ENCODE measurements at places on chromosomes 12 and 14.

- DNase-seq: no peak
Observed at GRCh38 chr12:16949371-16949770, 343.4 kb upstream of the LMO3 start.

GRCh38 chr14:68665792-68666204, 127.1 kb downstream of the ZFP36L1 start:
- DNase-seq: no peak

DNA sequence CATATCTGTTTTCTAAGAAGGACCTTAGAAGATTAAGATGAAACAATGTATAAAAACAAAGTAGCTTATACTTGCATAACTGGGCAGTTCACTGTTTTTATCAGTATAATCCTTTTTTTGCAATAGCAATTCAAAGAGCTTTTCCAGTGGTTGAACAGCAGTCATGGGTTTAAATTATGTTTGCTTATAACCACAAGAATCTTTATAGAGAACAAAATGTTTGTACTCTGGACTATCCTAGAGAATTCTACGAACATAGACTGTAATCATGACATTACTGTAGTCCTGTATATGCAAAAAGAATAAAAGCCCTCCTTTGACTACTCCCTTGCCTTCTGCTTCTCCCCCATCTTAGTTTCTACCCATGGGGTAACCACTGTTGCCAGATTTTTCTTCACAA, 5.7 kb downstream of the FAM177A1 start:
- peak; percentile 20 for DNase-seq

DNA sequence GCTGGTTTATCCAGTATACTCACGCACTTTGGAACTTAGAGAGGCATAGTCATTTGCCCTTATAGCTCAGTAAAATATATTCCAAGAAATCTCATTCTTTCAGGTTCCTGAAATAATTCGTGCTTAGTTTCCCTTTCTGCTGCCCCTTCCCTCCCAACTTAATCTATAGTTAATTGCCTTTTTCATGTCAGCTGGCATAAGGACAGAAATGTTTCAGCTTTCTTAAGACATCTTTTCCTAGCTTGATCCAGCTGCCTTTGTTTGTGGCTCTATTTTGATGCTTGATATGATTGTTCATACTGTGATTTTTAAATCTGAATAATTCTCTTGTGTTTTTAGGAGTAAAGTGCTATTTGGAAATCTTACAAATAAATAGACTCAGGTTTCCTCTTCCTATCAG, 120.0 kb upstream of the SEL1L start:
- DNase-seq: no peak

GRCh38 chr14:70291396-70291795, 68.1 kb downstream of the COX16 start:
- DNase-seq: no peak

DNA sequence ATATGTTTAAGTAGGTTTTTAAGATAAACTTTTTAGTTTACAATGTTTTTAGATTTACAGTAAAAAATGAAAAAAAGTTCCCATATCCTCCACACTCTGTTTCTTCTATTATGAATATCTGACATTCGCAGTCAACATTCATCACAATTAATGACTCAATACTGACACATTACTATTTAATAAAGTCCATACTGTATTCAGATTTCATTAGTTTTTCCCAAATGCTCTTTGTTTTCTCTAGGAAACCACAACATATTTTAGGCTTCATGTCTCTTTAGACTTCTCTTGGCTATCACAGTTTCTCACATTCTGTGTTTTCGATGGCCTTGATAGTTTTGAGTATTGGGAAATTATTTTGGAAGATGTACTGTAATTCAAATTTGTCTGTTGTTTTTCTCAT, 399.8 kb downstream of the SLC6A15 start:
- peak; percentile 3 for DNase-seq

DNA sequence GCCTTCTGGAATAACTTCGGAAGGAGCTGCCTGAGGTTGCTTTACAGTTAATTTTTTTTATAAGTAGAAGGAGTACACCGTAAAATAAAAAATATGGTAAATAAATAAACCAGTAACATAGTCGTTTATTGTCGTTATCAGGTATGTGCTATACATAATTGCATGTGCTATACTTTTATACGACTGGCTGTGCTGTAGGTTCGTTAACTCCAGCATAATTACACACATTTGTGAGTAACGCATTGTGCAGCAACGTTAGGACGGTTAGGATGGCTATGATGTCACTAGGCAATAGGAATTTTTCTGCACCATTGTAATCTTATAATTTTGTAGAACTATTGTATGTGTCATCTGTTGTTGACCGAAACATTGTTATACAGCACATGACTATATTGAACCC, 8.5 kb downstream of the EXD2 start:
- no peak for DNase-seq

DNA sequence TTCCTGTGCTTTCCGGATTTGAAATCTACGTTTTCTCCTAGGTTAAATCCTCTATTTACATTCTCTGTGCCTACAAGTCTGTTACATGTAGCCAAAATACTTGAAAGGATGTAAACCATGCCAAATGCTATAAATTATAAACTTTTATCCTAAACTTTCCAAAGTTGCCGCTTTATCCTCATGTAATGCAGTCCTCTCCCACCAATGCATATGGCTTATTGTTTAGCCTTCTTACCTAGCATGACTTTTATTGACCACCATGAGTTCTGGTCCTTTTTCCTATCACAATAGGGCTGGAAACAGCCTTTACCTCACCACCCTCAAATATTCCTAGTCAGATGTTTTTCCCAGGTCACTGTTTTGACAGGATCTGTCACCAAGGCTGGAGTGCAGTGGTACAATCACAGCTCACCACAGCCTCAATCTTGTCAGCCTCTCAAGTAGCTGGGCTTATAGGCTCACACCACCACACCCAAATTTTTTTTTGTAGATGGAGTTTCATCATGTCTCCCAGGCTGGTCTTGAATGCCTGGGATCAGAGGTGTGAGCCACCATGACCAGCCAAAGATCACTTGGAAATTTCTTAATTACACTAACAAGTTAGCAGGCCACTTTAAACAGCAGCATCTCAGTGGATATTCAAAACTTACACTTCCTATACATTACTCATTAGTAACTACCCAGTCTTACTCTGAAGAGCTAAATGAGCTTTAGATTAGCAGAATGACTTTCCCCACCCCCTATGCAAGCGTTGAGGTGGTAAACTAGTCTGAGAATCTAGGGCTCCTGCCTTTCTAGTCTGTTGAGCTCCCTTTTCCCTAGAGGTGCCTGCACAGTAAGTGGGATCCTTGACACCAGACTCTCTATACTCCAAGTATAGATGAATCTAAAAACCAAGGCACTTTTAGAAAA, 4.1 kb downstream of the TUBA1B start:
- no peak for DNase-seq

DNA sequence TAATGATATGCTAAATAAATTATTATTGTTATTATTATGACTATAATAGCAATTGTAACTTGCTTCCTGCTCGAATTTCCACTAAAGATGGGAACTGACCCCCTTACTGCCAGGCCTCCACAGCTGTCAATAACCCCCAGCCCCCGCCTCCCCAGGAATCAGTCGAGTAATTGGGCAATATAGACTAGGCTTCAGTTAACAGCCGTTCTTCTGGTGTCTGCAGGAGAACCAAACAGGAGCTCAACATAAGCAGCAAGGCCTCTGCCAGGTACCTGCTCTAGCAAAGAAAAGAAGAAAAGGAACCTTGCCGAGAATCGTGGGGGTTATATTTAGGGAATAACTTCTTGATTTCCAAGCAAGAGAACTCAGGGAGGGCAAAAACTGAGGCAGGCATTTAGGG, 21.8 kb downstream of the HOXC4 start:
- DNase-seq: no peak

DNA sequence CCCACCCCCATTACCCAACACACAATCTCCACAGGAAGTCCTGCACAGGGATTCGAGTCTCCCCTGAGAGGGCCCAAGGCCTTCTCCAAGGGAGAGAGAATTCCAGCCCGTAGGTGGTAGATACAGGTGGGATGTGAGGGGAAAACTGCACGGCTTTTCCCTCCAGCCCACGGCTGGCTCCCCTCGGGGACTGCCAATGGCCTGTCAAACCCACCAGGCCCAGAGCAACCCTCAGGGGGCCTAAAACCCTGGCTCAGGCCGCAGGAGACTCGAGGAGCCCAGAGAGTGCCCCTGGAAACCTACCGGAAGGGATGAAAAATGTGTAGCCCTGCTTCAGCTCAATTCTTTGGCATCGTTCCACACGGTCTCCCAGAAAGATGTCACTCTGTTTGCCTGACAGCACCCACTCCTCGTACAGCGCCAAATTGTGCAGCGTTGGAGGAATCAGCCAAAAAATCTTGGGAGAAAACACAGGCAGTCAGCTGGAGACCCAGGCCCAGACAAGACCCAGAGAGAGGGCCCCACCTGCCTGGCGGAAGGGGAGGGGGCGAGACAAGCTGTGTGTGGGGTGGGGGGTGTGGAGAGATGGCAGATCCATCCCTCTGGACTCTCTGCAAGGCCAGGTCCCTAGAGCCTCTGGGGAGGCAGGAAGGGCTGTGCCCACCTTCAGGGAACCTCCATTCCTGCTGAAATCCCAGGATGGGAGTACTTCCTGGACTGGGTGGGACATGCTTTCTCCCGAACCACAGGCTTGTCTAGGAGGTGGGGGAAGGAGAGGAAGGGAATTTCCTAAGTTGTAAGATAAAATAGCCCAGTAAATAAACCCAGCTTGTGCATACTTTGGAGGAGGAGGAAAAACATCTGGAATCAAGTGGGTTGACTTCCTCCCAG, 48.1 kb downstream of the KDM2B start:
- DNase-seq: peak; percentile 26

DNA sequence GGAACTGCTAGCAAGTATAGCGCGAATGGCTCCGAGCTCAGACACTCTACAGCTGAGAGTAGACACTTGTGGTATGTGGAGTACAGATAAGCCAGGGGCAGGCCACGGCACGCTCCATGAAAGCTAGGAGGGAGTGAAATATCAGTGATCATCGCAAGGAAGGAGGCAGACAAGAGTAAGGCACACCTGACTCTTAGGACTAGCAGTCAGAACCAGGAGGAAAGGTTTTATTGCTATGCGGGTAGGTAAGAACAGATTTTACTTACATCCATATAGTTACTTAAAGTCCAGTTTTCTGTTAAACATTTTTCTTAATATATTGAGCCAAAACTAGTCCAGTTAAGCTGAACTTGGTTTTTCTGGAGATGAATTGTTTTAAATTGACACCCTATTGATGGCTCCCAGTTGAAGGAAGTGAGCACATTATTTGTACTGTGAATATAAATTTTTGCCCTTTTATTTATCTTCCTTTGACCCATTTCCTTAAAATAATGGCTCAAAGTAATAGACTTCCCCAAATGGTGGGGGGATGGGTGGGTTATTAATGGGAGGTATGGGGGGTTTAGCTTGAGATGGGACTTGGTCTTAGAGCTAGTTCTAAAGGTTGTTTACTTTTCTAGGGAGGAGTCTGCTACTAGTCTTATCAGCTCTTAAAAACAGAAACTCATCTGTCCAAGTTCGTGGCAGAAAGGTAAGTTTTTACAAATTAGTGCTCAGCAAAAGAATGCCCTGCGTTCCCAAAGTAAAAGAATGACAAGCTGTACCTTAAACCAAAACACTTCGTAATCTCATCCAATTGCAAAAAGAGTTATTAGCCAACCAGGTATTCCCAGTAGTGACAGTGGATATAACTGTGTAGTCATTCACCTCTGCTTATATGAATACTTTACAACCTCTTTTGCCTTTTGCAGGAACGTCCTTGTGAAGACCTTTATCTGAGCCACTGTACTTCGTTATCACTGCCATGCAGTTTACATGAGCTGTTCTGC, 5.8 kb downstream of the HNRNPA1 start:
- no peak for DNase-seq

- DNase-seq: no peak
Observed at GRCh38 chr12:66195242-66195641, 6.2 kb downstream of the IRAK3 start.

DNA sequence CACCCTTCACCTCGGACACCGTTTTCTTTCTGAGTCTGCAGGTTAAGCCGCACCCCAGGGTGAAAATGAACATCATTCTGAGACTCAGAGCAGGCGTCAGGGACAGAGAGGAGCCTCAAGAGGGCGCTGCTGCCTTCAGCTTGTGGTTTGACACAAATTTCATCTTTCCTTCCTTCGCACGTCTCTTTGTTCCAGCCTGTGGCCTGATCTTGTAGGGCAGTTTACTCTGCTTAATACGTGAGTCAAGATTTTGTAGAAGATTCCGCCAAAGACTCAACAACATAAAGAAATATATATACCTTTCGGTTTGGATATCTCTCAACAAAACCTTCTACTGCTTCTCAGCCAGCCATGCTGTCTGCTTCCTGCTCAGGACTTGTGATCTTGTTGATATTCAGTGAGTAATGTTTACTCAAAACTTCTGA, 329.3 kb upstream of the OR4E1 start:
- no peak for DNase-seq

DNA sequence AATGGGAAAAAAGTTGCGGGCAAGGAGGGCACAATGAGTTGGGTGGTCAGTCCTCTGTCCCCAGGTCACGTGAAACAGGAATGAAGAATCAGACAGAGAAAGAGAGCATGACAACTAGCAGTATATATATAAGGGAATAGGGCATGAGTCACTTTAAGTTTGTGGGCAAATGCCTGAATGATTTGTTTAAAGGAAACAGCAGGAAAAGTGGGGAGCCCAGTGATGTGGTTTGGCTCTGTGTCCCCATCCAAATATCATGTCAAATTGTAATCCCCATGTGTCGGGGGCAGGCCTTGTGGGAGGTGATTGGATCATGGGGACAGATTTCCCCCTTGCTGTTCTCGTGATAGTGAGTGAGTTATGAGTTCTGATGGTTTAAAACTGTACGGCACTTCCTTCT, 195.3 kb upstream of the IGF1 start:
- peak; percentile 43 for DNase-seq

- no peak for DNase-seq
Observed at GRCh38 chr12:11704089-11704488, 54.6 kb downstream of the ETV6 start.

GRCh38 chr12:4771960-4772566, 51.9 kb downstream of the GALNT8 start:
- peak; percentile 11 for DNase-seq

GRCh38 chr12:41993283-41993682, 151.4 kb downstream of the GXYLT1 start:
- no peak for DNase-seq

DNA sequence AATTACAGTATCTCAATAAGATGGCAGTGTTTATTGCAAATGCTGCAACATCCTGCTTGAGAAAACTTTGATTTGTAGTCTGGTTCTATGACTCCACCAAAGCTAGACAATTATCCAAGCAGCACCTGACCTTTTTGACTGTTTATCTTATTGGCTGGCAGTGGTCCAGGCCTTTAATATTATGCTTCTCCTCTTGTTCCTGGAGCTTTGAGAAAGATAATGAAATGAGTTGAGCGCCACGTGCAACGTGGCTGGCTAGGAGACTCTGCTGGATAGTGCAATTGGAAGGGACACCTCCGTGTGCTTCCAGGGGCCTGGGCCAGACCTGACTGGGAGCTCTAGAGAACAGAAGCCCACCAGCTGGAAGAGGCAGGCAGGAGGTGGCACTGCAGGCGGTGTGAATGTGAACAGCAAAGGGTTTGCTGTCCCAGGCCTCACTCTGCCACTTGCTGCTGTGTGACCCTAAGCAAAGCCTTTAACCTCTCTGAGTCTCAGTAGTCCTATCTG, 349.3 kb downstream of the CACNA1C start:
- no peak for DNase-seq

- no peak for DNase-seq
Observed at GRCh38 chr12:124560146-124560890, 7.1 kb downstream of the NCOR2 start.

All from fibroblast of lung (primary cell).